ENCODE measurements at places on chromosomes 3 and 15. TPM values are rescaled to one million over a fixed set of nuclear protein-coding genes. Genes with fewer than 3 reads are reported as not detected.

The CPN2 gene
- total RNA-seq, result not detected

The TRANK1 gene
- 31.6 TPM for total RNA-seq

The RBMS3 gene
- total RNA-seq, result 149 TPM

The FGD5 gene
- total RNA-seq, result 15.4 TPM

The FBN1 gene
- 300 TPM for total RNA-seq

The CPOX gene
- 40.8 TPM for total RNA-seq

The PRSS50 gene
- total RNA-seq, result 0.54 TPM
